ENCODE measurements at places on chromosomes 2 and 18.

DNA sequence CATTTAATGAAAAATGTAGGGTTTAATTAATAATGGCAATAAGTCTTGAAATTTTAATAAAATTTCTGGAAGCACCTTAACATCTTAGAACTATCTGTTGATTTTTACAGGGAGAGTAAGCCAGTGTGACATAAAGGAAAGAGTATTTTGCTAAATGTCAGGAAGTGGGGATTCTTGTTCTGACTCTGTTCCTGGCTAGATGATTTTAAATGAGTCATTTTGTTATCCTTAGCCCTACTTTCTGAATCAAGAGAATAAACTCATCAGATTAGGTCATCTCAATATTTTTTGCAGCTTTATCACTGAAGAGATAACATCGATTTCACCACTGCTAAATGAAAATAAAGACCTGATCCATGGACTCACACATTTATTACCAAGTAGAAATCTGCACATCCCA is 377.5 kb upstream of the CYRIA start:
- no peak for DNase-seq

- DNase-seq, result no peak
Measured at GRCh38 chr2:72527424-72527823, 298.4 kb downstream of the EXOC6B start.

DNA sequence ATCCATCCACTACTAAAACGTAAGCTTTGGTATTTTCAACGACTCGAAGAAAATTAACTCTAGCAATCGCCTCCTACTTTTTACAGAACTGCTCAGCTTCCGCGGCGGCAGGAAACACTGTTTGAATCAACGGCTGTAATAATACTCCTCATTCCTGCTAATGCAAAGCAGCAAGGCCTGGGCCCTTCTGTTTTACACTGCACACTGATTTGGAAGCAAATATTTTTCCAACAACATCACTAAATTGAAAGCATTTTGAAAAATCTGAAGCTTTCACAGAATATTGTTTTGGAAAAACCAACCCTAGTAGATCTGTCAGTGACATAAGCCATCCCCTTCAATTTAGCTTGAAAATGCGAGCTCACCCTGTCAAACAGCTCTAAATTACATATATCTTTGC is 261.2 kb downstream of the TXNL1 start:
- no peak for DNase-seq

GRCh38 chr2:161096336-161096735 is 63.9 kb upstream of the TANK start:
- DNase-seq, result no peak

DNA sequence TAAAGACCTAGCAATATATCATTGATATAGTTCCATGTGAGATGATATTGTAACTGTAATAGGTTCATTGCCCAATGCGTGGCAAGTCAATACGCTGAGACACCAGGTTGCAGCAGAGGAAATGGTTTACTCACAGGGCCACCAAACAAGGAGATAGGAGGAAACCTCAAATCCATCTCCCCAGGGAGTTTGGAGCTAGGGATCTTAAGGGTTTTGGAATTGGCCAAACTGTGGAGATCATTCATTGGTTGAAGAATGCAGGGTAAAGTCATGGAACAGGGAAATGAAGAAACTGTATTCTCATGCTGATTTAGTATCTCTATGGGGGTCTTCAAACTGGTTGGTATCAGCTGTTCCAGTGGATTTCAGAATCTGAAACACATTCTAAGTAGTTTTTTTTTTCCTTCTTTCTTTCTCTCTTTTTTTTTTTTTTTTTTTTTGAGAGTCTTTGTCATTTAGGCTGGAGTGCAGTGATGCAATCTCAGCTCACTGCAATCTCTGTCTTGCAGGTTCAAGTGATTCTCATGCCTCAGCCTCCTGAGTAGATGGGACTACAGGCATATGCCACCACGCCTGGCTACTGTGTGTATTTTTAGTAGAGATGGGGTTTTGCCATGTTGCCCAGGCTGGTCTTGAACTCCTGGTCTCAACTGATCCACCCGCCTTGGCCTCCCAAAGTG is 30.7 kb upstream of the PPM1B start:
- DNase-seq, result no peak

DNA sequence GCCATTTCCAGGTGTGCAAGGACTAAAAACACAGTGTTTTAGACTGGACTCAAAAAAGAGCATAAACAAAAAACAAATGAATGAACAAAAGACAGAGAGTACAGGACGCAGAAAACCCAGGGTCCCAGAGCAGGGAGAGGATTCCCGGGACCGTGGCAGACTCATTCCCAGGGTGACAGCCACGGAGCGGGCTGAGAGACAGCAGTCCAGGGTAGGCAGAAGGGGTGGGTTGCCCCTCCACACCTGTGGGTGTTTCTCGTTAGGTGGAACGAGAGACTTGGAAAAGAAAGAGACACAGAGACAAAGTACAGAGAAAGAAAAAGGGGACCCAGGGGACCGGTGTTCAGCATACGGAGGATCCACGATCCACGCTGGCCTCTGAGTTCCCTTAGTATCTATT is 273.4 kb downstream of the EIPR1 start:
- DNase-seq, result no peak

DNA sequence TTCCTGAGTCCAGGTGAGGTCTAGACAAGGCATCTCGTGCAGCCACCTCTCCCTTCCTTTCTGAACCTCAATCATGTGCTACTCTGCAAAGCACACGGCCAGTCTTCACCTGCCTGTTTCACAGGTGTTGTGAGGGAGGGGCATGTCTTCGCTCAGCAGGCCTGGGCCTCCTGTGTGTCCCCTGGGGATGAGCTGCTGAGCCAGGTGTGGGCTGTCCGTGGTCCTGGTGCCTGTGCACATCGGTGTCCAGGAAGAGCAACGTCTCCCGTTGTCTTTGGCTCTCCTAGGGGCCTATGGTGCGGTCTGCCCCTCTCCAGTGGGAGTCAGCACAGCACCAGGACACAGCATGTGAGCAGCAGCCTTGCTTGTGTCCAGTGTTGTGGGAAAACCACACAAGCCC is 16.7 kb downstream of the ARHGEF4 start:
- DNase-seq, result no peak

DNA sequence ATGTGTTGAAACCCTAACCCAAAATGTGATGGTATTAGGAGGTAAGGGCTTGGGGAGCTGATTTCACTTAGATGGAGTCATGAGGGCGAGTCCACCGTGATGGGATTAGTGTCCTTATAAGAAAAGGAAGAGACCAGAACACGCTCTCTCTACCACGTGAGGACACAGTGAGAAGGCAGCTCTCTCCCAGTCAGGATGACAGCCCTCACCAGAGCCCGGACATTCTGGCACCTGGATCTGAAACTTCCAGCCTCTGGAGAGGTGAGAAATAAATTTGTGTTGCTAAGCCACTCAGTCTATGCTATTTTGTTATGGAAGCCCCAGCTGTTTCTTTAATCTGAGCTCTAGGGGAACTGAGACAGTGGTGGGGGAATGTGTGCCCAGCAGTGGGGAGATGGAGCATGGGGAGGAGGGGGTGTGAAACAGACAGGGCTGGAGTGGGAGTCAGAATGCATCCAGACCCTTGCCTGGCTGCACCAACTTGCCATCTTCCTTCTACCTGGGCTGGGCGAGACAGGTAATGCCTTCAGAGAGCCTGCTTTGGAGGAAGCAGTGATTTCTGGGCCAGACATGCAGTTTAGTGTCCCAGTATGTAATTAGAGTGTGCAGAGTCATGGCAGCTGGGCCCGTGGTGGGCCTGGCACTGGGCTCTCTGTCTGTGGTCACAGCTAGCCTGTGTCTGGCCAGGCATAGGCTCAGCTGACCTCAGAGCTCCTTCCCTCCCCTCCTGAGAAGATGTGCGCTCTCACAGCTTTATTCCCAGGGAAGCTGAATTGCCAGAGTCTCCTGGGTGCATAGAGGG is 38.1 kb downstream of the RHOB start:
- no peak for DNase-seq

GRCh38 chr2:181106789-181107627 is 126.6 kb downstream of the UBE2E3 start:
- no peak for DNase-seq

DNA sequence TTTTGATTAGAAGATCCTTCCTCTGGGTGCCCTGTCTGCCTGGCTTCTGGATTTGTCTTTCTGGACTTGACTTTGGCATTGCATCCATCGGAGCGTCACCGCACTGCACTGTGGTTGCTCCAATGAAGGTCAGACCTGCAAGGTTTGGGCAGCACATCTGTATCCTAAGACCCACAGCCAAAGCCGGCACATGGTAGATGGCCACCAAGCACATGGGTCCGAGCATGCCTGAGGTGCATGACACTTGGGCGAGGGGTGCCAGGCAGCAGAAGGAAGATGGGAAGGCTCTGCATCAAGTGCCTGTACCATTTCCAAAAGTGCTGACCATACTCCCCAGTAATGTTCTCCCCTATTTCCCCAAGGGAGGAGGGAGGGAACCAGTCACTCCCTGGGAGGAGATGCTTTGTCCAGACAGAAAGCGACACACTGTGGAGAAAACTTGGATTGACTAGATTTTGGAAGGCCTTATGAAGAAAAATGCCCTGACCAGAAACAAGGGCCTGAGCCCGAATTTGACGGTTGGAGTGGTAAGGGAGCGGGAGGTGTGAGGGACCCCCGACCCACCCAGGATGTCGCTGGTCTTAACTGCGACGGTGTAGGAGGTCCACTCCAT is 149.9 kb downstream of the LOXHD1 start:
- no peak for DNase-seq

- DNase-seq, result no peak
Measured at GRCh38 chr2:237299906-237300305, 114.1 kb downstream of the COL6A3 start.

Measured in 8988T (cell line).